ENCODE measurements at places on chromosomes 5 and 9. TPM values are rescaled to one million over a fixed set of nuclear protein-coding genes. Genes with fewer than 3 reads are reported as not detected.
A peak's percentile ranks its signal among the peaks of the same experiment; 100 is the strongest.

- DNase-seq: no peak
- no peaks in the 10 kb centered on the region for H3K27me3 ChIP-seq
- H3K4me3 ChIP-seq: no peak overlapping the region
These were observed 265.1 kb downstream of the PSAT1 start for GRCh38 chr9:78562021-78562420.

DNA sequence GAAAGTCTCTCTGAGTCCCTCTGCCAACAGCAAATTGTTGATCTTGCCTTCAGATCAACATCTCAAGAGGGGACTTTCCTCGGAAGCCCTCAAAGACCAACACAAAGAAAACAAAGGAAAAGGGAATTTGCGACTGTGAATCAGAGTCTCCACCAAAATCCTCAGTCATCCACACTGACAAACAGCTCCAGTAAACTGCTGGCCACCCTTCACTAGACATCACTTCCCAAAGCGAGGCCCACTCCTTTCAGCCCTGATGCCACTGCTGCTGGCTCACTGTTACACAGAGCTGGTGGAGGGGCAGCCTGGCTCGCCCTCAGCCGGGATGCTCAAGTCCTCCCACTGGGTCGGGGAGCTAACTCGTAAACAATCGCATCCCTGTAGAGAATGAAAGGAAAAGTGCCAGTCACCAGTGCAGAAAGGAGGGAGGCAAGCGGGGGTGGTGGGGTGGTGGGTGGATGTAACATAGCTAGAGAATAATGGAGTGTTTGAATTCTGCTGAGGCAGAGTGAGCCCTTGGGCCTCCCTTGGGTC is 1.3 kb downstream of the FGF1 start:
- H3K4me3 ChIP-seq: no peak overlapping the region
- peaks cover 8% of the 10 kb centered on the region for H3K27me3 ChIP-seq
- H3K4me1 ChIP-seq: no peaks in the 10 kb centered on the region

DNA sequence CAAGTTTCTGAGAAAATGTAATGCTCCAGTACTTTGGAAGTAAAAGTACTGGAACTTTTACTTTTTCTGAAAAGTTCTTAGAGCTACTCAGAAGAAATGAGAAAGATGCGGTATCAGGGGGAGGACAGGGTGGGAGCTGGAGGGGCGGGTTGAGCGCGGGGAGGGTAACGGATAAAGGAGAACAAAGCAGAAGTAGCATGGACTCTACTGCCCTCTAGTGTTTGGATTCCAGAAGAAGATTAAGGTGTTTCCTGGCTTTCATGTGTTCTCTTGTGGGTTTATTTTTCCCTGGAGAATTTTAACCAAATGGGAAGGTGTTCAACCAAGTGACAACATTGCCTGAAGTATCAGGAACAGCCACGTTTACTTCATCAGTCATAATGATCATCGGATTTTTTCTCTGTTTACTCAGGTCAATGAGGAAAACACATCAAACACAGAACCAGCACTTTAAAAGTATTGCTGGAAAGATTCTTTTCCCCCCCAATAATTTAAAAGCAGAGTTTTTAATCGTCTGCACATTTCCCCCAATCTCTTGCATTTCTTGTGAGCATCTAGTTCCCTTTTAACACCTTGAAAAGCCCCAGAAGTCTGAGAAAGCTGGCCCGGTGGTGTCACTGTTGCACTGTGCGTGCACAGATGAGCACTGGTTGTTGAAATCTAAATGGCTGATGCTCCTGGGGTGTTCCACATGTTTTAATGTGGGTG is 190.6 kb downstream of the MPDZ start:
- H3K4me3 ChIP-seq: no peak overlapping the region
- no peaks in the 10 kb centered on the region for H3K27me3 ChIP-seq
- no peak for DNase-seq
- no peak overlapping the region for H3K27ac ChIP-seq

DNA sequence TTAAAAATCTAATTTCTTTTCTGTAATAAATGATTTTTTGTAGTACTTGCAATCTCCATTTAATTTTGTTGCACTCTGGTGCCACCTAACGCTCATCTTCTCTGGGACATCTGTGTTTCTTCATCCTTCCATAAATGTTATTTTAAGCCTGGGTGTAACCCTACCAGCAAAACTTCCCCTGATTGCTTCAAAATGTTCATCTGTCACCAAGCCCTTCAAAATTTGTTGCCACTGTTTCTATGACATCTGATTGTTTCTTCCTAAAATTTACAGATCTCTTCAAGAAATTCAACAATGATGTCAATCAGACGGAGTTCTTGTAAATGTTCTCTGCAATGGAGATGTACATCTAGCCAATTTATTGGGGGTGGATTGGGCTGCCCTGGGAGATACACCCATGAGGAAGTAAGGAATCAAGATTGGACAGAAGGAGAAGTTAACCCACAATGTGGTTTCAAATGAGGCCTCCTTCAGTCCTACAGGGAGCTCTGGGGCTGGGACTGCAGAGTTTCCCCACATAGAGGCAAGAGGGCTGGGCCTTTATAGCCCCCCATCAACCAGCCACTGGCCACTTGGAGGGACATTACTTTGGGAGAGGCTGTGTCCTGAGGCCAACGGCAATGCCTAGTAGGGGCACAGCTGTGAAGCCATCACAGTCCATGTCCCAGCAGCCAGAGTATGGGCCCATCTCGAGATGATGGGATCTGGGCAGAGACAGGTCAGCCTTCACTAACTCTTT is 23.3 kb downstream of the MCTP1 start:
- no peaks in the 10 kb centered on the region for H3K4me1 ChIP-seq
- H3K27ac ChIP-seq: no peak overlapping the region
- no peaks in the 10 kb centered on the region for H3K27me3 ChIP-seq
- DNase-seq: peak; percentile 27

GRCh38 chr5:16350816-16351215 is 114.8 kb downstream of the ZNF622 start:
- H3K4me1 ChIP-seq: no peaks in the 10 kb centered on the region
- no peak for DNase-seq
- H3K4me3 ChIP-seq: no peak overlapping the region
- no peak overlapping the region for H3K27ac ChIP-seq
- H3K36me3 ChIP-seq: no peaks in the 10 kb centered on the region
- peaks cover 2% of the 10 kb centered on the region for H3K27me3 ChIP-seq

- H3K27me3 ChIP-seq: no peaks in the 10 kb centered on the region
- H3K4me1 ChIP-seq: peaks cover 20% of the 10 kb centered on the region
- H3K4me3 ChIP-seq: peak overlapping the region; percentile 94
- peak overlapping the region; percentile 94 for H3K27ac ChIP-seq
These were observed 682 bp upstream of the SPTAN1 start for GRCh38 chr9:128551657-128552152.

- H3K4me1 ChIP-seq: no peaks in the 10 kb centered on the region
- DNase-seq: no peak
These were observed 15.7 kb downstream of the SLC28A3 start for GRCh38 chr9:84324811-84325210.

DNA sequence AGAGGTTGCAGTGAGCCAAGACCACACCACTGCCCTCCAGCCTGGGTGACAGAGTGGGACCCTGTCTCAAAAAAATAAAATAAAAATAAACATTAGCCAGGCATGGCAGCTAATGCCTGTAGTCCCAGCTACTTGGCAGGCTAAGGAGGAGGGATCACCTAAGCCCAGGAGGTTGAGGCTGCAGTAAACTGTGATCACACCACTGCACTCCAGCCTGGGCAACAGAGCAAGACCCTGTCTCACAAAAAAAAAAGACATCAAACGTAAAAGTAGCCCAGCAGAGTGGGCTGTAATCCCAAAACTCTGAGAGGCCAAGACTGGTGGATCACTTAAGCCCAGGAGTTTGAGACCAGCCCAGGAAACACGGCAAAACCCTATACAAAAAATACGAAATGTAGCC is 19.0 kb downstream of the UIMC1 start:
- no peak for DNase-seq
- no peaks in the 10 kb centered on the region for H3K27me3 ChIP-seq
- peaks cover 8% of the 10 kb centered on the region for H3K36me3 ChIP-seq
- H3K4me1 ChIP-seq: peaks cover 25% of the 10 kb centered on the region
- no peak overlapping the region for H3K4me3 ChIP-seq
- H3K27ac ChIP-seq: no peak overlapping the region

IFNA13 gene
- total RNA-seq: not detected

ORM2 gene
- total RNA-seq: not detected

HTR4 gene
- total RNA-seq: not detected

- peaks cover 11% of the 10 kb centered on the region for H3K4me1 ChIP-seq
- peaks cover 23% of the 10 kb centered on the region for H3K36me3 ChIP-seq
- DNase-seq: no peak
- no peaks in the 10 kb centered on the region for H3K27me3 ChIP-seq
These were observed 64.6 kb downstream of the EHMT1 start for GRCh38 chr9:137683262-137683864.

DNA sequence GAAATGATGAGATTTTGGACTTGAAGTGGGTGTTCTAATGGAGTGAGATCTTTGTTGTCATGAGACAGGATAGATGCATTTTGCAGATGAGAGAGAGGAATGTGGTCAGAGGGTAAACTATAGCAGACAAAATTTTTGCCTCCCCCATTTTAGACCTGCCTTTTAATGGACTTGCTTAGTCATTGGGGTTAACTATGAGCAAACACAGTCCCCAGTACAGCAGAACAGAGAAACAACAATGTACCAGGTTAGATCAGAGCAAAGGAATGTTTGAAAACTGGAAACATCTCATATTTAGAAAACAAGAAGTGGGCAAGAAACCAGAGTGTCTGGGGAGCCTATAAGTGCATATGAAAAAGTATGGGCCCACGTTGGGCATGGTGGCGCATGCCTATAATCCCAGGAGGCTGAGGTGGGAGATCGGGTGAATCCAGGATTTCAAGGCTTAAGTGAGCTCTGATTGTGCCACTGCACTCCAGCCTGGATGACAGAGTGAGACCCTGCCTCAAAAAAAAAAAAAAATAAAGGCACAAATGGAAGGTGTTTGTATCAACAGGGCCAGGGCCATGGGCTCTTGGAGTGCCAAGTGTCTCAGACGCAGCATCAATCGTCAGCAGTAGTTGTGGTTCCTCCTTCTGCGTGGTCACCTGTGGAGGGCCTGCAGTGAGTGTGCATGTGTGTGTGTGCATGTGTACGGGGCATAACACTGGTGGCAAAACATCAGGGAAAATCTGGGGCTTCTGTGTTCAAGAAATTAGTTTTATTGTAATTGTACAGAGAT is 214.4 kb upstream of the S1PR3 start:
- H3K4me1 ChIP-seq: peaks cover 3% of the 10 kb centered on the region

- no peak overlapping the region for H3K27ac ChIP-seq
- no peaks in the 10 kb centered on the region for H3K36me3 ChIP-seq
- no peak for DNase-seq
- H3K4me1 ChIP-seq: no peaks in the 10 kb centered on the region
- no peak overlapping the region for H3K4me3 ChIP-seq
These were observed 134.7 kb upstream of the ZNF608 start for GRCh38 chr5:124880903-124881697.

- H3K27me3 ChIP-seq: peaks cover 2% of the 10 kb centered on the region
- H3K4me3 ChIP-seq: no peak overlapping the region
- no peak for DNase-seq
- H3K36me3 ChIP-seq: no peaks in the 10 kb centered on the region
- no peak overlapping the region for H3K27ac ChIP-seq
- peaks cover 23% of the 10 kb centered on the region for H3K4me1 ChIP-seq
These were observed 219.1 kb downstream of the NDUFS4 start for GRCh38 chr5:53779541-53779981.

DNA sequence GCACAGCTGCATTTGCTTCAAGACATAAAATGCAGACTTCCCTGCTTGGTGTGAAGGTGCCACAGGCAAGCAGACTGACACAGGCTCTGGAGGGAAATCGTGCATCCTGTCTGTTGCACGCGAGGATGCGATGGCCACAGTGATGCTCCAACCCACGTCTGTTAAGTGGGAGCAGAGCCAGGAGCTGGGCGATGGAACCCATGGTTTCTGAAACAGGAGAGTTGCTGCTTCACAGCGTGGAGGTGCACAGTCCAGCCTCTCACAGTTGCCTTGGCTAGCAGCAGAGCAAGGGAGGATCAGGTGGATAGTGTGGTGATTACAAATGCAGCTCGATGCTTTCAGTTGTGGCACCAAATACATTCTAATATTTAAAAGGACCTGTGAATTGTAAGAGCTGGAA is 108.8 kb downstream of the TENT4A start:
- DNase-seq: peak; percentile 13
- peaks cover 3% of the 10 kb centered on the region for H3K36me3 ChIP-seq
- H3K4me3 ChIP-seq: no peak overlapping the region
- peaks cover 4% of the 10 kb centered on the region for H3K4me1 ChIP-seq
- H3K27ac ChIP-seq: no peak overlapping the region

SLC24A2 gene
- total RNA-seq: not detected

GRXCR2 gene
- total RNA-seq: not detected

GRCh38 chr9:91735049-91735448 is 215.0 kb downstream of the ROR2 start:
- no peaks in the 10 kb centered on the region for H3K36me3 ChIP-seq
- no peak overlapping the region for H3K27ac ChIP-seq
- no peak for DNase-seq
- H3K27me3 ChIP-seq: peaks cover 2% of the 10 kb centered on the region
- H3K4me1 ChIP-seq: no peaks in the 10 kb centered on the region
- H3K4me3 ChIP-seq: no peak overlapping the region

DNA sequence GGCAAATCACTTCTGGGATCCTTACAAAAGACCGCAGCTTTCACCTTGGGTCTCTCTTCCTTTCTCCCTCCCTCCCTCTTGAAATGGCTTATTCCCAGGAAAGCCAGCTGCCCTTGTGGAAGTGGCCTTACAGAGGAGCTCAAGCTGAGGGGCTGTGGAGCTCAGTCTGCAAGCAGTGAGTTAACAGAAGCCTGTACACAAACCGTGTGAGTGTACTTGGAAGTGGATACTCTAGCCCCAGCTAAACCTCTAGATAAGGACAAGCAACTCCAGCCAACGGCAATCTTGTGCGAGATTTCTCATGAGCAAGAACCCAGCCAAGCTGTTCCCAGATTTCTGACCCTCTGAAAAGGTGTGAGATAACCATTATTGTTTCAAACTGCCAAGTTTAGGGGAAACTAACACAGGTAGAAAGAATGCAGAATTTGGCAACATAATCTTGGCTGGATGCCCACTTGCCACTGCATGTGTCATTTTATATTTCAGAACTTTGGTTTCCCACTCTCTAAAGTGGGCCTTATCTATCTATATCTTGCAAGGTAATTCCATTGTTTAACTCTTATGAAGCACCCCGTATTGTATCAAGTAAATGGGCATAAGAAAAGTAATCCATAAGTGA is 85.6 kb downstream of the CDH18 start:
- no peaks in the 10 kb centered on the region for H3K36me3 ChIP-seq
- no peak overlapping the region for H3K4me3 ChIP-seq
- DNase-seq: no peak
- H3K27ac ChIP-seq: no peak overlapping the region
- H3K4me1 ChIP-seq: no peaks in the 10 kb centered on the region
- H3K27me3 ChIP-seq: no peaks in the 10 kb centered on the region
